Activated CD8-positive, alpha-beta memory T cell treated with anti-CD3 and anti-CD28 coated beads, Interleukin-2, amount 50 U/mL, for 4 hours (primary cell): ENCODE measurements at places on chromosomes 2 and 18.

DNA sequence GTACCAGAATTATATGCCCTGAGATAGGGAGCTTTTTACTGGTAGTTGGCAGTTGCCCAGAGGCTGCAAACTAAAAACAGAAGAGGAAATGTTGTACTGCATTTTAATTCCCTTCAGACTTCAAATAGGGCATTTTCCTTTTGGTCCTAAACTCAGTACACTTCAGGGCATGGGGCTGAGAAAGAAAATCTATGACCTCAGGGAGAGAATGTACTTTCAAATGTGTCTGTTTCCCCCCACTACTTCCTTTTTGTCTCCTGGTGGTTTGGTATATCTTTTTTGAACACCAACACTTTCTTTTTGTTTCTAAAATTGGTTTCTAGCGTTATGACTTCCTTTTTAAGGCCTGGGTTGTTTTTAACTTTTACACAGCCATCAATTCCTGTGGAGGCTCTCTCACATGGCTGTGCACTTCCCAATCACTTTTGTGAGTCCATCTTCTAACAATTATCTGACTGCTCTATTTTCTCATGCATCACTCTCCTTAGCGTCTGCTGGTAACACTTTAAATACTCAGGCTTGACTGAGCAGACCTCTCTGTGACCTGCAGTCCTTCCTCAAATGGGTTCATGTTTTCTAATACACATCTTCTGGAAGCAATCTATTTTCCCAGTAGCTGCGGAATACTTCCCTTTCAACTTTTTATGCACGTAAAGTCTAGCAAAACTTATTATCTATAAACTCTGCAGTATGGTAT, 596.0 kb downstream of the LRP1B start:
- no peak for DNase-seq

DNA sequence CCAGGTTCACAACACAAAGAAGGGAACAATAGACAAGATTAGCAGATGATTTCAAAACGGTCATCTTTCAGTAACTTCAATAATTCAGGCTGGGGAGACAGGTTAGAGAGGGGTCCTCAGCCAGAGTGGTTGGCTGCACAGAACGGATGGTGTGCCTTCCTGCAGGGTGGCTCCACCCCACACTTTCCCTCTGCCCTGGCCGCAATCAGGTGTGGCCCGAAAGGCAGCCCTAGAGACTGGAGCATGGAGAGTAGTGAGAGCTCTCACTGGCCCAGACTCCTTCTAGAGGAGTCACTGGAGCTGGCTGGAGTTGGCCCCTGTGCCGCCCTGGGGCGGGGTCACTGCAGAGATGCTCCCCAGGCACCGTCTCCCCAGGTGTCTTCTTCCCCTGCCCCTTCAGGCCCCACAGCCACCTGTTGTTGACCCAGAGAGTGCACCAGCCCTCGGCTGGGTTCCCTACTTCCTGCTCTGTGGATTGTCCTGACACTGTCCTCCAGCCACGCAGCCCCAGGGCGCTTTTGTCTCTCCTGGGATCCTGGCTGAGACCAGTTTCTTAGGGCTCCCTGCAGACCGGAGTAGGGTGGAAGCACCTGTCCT, 126.8 kb downstream of the PXDN start:
- no peak for DNase-seq

GRCh38 chr2:31922542-31923408, 88.0 kb downstream of the MEMO1 start:
- no peak for DNase-seq

- DNase-seq, result no peak
These were observed 850.4 kb upstream of the FSHR start for GRCh38 chr2:50004667-50005066.

DNA sequence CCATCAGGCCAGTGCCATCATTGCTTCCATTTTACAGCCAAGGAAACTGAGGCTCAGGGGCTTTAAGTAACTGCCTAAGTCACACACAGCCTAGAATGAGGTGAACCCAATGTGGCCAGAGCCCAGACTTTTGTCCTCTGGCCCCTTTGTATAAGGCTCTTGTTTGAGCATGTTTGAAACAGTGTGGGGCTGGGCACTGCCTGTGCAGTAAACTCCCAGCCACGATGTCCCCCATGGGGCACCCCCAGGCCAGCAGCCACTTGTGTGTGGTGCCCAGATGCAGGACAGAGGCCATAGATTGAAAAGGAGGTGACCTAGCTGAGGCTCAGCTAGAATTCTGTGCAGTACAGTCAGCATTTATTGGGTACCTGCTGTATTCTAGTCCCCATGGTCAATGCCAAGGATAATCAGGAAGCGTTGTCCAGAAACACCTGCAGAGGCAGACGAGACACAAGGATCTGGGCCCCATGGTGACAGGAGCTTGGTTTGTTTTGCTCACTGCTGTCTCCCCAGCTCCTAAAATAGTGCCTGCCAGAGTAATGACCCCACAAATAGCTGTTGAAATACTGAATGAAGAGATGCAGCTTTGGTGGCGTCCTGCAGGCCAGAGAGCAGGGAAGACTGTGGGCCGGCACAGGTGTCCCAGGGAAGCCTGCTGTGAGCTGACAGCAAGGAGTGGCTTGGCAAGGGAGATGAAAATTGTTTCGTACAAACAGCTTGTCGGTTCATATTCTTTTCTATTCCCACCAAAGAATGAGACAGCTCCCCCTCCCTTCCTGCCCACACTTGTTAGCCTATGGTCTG, 160.7 kb downstream of the LDLRAD4 start:
- no peak for DNase-seq

GRCh38 chr2:45554742-45555140, 56.3 kb downstream of the SRBD1 start:
- DNase-seq, result no peak

- no peak for DNase-seq
These were observed 420.6 kb downstream of the IRS1 start for GRCh38 chr2:226378753-226379705.

- peak; percentile 22 for DNase-seq
These were observed 78.0 kb upstream of the WIPF1 start for GRCh38 chr2:174675615-174676014.

DNA sequence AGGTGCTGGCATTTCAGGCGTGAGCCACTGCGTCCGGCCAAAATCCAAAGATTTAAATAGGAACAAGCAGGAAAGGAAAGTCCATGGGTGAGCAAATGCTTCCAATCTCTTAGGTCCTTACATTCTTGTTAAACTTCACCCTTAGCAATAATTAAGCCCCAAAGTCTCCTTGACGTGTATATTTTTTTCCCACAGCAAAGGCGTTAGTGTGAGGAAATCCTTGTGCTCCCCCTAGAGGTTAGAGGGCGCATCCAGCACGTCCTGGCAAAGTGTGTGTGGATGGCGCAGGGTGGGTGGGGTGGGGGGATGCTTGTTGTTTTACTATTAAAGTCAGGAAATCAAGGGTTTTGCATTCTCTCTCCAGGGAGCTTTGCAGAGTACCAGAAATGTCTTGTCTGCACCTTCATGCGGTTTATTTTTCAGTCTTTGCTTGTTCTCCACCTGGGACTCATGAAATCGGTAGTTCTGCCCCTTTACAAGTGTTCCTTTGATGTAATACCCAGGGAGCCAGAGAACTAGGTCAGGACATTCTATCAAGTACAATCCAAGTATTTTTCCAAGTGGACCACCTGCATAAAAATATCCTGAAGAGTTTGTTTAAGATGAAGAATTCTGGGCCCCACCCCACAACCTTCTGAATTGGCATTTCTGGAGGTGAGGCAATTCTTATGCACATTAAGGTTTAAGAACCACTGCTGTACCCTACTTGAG, 22.2 kb upstream of the ITSN2 start:
- DNase-seq, result peak; percentile 57

GRCh38 chr2:131557558-131558321, 30.1 kb downstream of the CCDC74A start:
- DNase-seq, result no peak

GRCh38 chr18:12857991-12858544, 26.0 kb downstream of the PTPN2 start:
- no peak for DNase-seq

- no peak for DNase-seq
These were observed 160.4 kb upstream of the FOSL2 start for GRCh38 chr2:28232295-28232694.

DNA sequence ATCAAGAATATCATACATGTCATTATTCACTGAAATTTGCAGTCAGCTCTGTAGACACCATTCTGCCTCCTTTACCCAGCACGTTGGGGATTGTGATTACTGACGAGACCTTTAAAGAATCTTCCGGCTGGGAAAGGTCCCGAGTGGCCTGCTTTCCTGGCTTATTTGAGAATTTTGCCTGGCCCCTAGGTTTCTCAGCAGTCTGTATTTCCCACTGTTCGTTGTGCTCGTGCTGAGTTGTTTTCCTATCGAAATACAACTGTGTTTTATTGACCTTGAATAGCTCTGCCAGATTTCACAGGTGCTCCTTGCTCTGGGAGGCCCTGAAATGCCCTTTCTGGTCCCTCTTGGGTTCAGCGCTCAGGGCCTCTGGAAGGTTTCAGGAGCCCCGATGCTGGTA, 94.9 kb downstream of the AGAP1 start:
- no peak for DNase-seq

- DNase-seq, result no peak
These were observed 85.1 kb downstream of the BCL2L11 start for GRCh38 chr2:111205774-111206173.

- no peak for DNase-seq
These were observed 8.7 kb downstream of the SNED1 start for GRCh38 chr2:241007111-241007510.

GRCh38 chr2:172596776-172597175, 40.9 kb downstream of the PDK1 start:
- DNase-seq, result no peak
